Activated CD4-positive, alpha-beta T cell treated with anti-CD3 and anti-CD28 coated beads for 48 hours (primary cell): ENCODE measurements at places on chromosomes 13 and 19.

DNA sequence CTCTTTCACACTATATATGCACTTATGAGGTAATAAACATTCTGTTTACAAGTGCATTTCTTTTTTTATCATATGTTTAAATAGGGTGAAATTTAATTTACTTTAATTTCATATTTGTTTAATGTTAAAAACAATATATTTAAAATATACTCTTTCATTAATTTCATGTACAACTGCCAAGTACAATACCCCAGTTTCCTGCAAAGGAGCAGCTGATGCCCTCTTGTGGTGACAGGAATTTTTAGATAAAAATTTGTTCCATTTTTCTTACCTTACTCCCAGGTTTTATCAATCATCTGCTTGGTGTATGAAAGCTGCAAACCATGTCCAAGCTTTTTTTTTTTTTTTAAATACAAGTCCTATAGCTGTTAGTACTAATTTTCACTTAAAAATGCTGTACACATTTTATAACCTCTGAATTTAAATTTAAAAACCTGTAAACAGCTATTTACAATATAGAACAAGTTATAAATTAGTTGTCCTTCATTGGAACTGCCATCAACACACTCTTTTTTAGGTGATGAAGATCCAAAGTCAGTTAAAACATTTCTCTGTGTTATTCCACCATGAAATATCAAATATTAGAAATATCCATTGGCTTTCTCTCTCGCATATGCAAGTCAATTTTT is 4.9 kb downstream of the PCDH20 start:
- DNase-seq = no peak

GRCh38 chr19:2115324-2115723 is 18.6 kb downstream of the IZUMO4 start:
- DNase-seq = no peak

DNA sequence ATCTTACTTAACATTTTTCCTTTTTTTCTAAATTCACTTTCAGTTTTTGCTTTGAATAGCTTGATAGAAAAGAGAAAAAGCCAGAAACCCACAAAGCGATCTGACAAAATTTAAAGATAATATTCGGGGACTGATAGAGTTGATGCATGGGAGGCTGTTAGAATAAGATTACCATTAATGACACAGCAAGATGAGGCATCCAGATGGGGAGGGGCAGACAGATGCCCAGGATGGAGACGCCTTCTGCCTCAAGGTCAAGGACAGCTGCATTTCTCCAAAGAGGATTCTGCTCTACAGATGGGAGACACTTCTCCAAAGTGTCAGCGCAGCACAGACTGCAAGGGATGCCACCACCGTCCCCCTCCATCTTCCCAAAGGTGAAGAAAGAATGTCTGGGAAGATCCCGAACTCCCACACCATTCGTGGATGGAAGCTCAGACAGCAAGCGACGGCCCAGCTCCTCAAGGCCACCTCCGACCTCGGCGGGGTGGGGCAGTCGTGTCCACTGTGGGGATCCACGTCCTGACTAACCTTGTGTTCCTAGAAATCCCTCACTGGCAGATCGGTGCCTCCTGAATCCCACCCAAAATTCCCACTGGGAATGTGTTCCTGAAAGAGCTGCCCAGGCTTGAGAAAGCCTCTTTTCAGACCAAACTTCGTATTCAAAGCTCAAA is 32.9 kb downstream of the NAXD start:
- no peak for DNase-seq

- no peak for DNase-seq
Observed at GRCh38 chr13:77114271-77114670, 87.3 kb upstream of the FBXL3 start.

GRCh38 chr19:41528106-41528505 is 47.9 kb upstream of the CEACAM21 start:
- no peak for DNase-seq

DNA sequence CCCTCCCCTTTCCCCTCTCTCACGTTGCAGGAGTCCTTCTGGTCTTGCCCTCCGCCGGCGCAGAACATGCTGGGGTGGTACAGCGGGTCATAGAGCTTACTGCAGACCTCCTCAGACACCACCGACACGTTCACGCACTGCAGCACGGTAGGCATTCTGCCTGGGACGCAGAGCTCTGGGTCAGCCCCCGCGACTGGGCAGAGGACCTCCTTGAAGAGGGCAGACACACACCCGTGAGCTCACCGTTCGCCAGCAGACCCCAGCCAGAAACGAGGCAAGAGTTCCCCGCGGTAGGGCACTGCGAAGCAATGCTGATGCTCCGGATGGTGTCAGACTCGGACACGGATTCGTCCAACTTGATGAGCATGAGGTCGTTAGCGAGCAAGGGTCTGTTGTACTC is 2.9 kb downstream of the KLK4 start:
- DNase-seq = no peak
